ENCODE measurements at places on chromosomes 2 and 18. TPM values are rescaled to one million over a fixed set of nuclear protein-coding genes. Genes with fewer than 3 reads are reported as not detected.

GRCh38 chr18:4172196-4173100 lies 282.7 kb downstream of the DLGAP1 start:
- DNase-seq = no peak

The TRIM43 gene
- total RNA-seq = not detected

The PTH2R gene
- total RNA-seq = not detected

The SPEG gene
- total RNA-seq = 103 TPM

- no peak for DNase-seq
Observed at GRCh38 chr2:95281071-95281470, 6.8 kb downstream of the PROM2 start.

DNA sequence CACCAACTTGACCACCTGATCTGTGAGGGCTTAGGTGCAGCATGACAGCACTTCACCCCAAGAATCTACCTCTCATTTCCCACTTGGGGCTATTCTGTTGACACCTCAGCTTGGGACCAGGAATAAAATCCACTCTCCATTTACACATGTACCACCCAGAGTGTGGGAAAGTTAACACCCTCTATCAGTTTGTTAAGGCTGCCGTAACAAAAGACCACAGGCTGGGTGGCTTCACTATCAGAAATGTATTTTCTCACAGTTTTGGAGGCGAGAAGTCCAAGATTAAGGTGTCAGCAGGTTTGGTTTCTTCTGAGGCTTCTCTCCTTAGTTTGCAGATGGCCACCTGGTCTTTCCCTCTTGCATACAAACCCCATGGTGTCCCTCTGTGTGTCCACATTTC lies 277.7 kb upstream of the ERBB4 start:
- no peak for DNase-seq

The GNLY gene
- total RNA-seq = 1.7 TPM
